Esophagus muscularis mucosa (tissue), 4 donors: ENCODE measurements at places on chromosomes 16 and 17. TPM values are rescaled to one million over a fixed set of nuclear protein-coding genes. Genes with fewer than 3 reads are reported as not detected.

KRTAP17-1 gene
- not detected for total RNA-seq

CCL14 gene
- total RNA-seq, result 55.0 TPM

EPX gene
- total RNA-seq, result not detected

BAIAP3 gene
- total RNA-seq, result 2.2 TPM

DNA sequence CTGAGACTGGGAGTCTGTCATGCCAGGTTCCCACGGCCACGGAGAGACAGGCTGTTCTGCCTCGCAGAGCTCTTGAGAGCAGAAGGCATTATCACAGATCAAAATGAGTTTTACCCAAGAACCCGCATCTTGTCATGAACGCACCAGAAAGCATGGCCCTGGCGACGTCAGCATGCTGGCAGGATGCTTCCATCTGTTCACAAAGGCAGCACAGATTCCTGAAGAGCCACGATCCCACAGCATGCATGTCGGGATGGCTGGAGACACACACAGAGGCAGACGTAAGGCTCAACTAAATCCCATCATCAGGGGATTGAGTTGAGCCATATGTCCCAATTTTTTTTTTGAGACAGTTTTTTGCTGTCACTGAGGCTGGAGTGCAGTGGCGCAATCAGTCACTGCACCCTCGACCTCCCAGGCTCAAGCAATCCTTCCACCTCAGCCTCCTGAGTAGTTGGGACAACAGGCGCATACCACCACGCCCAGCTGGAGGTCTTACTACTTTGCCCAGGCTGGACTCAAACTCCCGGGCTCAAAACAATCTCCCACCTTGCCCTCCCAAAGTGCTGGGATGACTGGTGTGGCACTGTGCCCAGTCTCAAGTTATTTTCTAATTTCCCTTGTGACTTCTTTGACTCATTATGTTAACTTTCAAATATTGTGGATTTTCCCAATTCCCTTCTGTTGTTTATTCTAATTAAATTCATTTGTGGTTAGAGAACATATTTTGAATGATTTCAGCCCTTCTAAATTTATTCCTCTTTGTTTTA is 11.1 kb downstream of the FANCA start:
- H3K27ac ChIP-seq, result no peak overlapping the region
- no peak overlapping the region for H3K4me3 ChIP-seq
- H3K36me3 ChIP-seq, result no peaks in the 10 kb centered on the region
- H3K4me1 ChIP-seq, result no peaks in the 10 kb centered on the region
- DNase-seq, result no peak
- H3K27me3 ChIP-seq, result no peaks in the 10 kb centered on the region

DNA sequence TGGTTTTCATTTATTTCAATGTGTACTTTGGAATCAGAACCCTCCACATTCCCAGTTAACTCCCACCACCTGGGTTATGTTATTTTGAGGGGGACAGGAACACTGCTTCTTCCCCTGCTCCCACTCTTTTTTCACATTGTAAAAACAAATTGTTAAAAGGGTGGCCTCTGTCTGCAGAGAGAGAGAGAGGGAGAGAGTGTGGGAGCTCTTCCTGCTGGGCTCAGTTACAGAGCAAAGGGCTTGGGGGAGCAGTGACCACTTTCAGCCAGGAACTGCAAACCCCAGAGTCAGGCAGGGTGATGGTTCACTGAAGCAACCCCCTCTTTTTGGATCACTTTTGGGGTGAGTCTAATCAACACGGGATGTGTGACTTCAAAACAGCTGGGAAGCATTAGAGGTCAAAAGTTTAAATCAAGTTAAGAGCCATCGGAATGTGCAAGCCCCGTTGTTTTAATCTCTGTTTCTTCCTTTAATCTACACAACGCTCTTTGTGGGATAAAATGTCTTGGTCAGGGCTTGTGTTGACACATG is 577.0 kb upstream of the CDH11 start:
- no peak overlapping the region for H3K4me3 ChIP-seq
- no peak overlapping the region for H3K27ac ChIP-seq
- no peaks in the 10 kb centered on the region for H3K4me1 ChIP-seq

- no peak for DNase-seq
- no peaks in the 10 kb centered on the region for H3K36me3 ChIP-seq
- H3K27ac ChIP-seq, result no peak overlapping the region
- no peaks in the 10 kb centered on the region for H3K4me1 ChIP-seq
- no peak overlapping the region for H3K4me3 ChIP-seq
These were observed 20.7 kb upstream of the MED13 start for GRCh38 chr17:62085511-62086408.

- H3K27ac ChIP-seq, result no peak overlapping the region
- H3K36me3 ChIP-seq, result no peaks in the 10 kb centered on the region
- no peak overlapping the region for H3K4me3 ChIP-seq
- H3K4me1 ChIP-seq, result peaks cover 9% of the 10 kb centered on the region
- H3K27me3 ChIP-seq, result peaks cover 11% of the 10 kb centered on the region
These were observed 16.2 kb upstream of the SEZ6 start for GRCh38 chr17:29022074-29022473.

GRCh38 chr17:39097537-39097936 is 53.9 kb downstream of the PLXDC1 start:
- no peaks in the 10 kb centered on the region for H3K36me3 ChIP-seq
- no peak overlapping the region for H3K4me3 ChIP-seq
- peaks cover 25% of the 10 kb centered on the region for H3K4me1 ChIP-seq
- H3K27me3 ChIP-seq, result no peaks in the 10 kb centered on the region
- DNase-seq, result no peak
- H3K27ac ChIP-seq, result no peak overlapping the region

GRCh38 chr16:31407406-31407805 is 14.3 kb downstream of the ITGAD start:
- no peak for DNase-seq
- peaks cover 20% of the 10 kb centered on the region for H3K27me3 ChIP-seq
- no peaks in the 10 kb centered on the region for H3K36me3 ChIP-seq
- H3K4me1 ChIP-seq, result no peaks in the 10 kb centered on the region
- no peak overlapping the region for H3K4me3 ChIP-seq
